Esophagus squamous epithelium (tissue), 5 donors: ENCODE measurements at places on chromosomes 3 and 15.

DNA sequence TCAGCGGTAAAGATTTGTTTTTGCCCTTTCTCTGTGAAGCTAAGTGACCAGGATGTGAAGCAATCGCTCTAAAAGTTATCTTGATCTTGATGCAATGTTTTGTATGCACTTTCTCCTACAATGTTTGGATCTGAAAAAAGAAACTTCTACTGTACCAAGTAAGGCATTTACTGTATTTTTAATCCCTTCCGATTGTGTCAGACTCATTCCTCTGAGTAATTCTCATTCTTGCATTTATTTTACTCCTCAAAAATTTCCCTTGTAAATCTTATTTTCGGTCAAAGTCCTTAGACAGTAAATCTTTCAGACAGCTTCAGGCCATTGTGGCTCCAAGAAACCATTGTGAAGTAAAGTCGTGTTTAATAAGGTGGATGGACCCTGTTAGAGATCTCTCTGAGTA is 141.9 kb downstream of the TP63 start:
- DNase-seq: no peak

- DNase-seq: no peak
Measured at GRCh38 chr15:34793071-34793470, 2.3 kb downstream of the ACTC1 start.

DNA sequence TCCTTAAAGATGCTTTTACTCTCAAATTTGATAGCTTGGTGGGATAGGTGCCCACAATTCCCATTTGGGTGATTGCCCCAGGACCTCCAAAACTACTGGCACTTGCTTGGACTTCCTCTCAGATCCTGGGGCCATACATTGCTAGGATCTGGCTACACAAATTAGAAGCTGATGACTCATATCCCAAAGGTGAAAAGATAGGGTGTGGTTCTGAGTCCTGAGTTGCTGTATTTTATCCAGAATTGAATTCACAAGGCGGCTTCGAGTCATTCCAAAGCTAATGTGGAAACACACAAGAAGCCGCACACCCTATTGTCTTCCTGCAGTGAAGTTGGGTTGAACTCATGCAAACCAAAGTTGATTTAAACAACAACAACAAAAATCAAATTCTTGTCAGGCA is 53.4 kb downstream of the DUT start:
- no peak for DNase-seq

- DNase-seq: no peak
Measured at GRCh38 chr15:52716536-52716935, 37.3 kb upstream of the ATOSA start.

DNA sequence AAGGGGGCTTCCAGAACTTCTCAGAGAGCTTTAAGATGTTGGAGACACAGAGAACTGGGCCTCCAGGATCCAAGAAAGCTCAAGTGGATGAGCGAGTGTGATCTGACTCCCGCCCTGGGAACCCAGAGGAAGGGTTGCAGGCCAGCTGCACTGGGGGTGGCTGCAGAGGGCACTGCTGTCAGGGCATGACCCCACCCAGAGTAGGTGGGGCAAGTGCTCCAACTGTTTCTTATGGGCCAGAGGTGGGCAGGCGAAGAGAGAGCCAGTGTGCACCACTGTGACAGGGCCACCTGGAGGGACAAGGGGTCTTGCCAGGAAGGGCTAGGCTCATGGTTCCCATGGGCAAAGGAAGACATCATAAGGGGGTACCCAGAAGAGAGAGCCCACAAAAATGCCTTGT is 48.8 kb downstream of the EXOG start:
- no peak for DNase-seq

GRCh38 chr3:102741105-102741504 is 306.3 kb downstream of the ZPLD1 start:
- DNase-seq: no peak

DNA sequence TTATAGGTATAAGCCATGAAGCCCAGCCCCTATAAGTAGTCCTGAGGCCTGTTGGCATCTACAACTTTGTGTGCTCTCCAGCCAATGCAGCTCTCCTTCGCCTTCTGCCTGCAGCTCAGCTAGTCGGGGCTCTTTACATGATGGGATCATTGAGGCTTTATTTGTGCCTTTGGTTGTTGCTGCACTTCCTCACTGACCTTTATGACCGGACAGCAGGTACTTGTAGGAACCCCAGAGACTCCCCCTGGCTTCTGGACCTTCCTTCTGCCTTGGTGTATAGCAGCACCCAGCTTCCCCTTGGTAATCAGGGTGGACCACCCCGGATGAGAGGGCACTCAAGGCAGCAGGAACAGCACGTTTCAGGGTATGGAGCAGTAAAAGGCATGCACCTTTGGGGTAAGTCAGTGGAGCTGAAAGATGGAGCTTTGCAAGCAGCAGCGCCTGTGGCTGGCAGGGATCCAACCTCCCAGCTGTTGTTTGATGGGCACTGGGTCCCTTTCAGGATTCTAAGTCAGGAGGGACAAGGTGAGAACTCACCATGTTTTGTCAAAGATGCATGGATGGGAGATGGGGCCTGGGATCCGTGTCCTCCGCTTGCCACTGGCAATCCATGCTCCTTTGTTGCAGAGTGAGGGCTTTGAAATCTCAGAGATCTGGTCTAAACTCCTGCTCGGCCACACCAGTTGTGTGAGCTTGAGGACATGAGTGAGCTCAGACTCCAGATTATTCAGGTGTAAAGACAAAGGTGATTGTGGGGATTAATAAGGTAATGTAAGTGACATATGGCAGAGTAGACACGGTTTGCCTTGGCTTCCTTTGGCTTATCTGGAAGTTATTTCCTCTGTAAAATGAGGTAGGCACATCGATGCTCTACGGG is 65.1 kb upstream of the KLF13 start:
- DNase-seq: no peak

GRCh38 chr15:58696738-58697137 is 52.8 kb downstream of the ADAM10 start:
- no peak for DNase-seq

DNA sequence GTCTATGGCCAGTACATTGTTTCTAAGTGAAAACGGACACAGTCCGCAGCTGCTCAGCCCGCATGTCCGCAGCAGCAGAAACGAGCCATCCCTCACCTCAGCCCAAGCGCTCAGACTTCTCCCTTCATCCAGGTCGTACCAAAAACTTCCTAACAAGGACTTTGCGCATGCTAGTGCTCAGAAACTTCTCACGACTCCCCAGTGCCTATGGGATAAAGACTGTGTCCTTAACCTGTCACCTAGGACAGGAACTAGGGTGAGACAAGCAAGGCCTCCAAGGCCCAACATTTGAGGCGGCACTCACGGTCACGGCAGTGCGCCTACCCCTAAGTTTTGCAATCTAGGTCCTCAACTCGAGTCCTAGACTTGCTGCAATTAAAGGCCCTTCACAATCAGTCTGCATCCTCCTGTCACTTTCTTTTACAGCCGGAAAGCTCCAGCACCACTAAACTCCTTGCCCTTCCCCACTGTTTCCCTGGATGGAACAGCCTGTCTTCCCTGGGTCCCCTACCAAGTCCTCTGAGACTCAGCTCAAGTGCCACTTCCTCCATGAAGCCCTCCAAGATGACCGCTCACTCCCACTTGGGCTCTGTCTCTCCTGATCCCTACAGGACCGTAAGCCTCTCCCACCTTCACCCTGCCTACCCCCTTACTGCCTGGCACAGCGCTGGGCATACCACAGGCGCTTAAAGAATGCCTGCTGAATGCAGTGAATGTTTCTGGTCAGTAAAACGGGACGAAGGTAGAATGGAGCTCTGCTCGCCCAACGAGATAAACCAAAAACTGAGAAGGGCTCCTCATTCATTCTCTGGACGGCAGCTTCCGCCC is 1.2 kb downstream of the CLN6 start:
- DNase-seq: no peak

DNA sequence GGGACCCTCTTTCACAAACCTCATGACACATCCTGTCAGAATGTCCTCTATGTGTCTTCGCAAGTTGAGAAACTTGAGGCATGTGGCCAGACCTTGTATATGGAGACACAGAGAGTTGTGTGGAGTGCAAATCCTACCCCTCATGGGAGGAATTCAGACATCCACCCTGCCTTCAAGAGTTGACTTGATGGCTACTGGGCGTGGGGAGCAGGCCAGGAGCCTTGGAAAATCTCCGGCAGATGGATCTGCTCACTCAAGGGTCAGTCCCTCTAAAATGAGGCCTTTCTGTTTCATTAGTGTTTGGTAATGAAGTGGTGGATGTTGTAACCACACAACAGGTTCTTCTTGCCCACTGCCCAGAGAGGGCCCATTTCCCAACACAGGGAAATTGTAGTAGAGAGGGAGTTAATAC is 79.0 kb downstream of the ASB7 start:
- no peak for DNase-seq

DNA sequence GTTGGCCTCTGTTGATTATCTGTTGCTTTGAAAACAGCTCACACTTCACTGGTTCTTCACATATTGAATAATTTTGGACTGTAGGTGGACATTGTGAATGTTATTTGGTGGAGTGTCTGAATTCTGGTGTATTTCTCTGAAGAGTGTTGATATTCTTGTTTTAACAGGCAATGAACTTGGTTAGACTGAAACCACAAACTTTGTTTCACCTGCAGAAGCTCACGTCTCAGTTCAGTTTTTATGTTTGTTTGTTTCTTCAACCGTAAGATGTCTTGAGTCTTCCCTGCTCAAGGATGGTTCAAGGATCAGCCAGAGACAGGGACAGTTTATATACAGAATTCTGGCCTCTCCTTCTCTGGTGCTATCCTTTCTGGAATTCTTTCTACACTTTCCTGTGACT is 43.6 kb downstream of the C3orf20 start:
- no peak for DNase-seq

DNA sequence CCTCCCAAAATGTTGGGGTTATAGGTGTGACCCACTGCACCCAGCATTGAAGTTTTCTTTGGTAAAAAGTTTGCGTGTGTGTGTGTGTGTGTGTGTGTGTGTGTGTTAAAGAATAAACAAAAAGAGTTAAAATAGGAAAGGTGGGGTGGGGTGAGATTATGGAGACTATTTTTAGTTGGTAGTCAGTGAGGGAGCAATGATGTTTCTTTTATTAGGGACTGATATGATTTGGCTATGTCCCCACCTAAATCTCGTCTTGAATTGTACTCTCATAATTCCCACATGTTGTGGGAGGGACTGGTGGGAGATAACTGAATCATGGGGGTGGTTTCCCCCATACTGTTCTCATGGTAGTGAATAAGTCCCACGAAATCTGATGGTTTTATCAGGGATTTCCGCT is 92.2 kb downstream of the CGNL1 start:
- DNase-seq: no peak

GRCh38 chr3:4983739-4984510 is 4.7 kb downstream of the BHLHE40 start:
- DNase-seq: peak; percentile 62

DNA sequence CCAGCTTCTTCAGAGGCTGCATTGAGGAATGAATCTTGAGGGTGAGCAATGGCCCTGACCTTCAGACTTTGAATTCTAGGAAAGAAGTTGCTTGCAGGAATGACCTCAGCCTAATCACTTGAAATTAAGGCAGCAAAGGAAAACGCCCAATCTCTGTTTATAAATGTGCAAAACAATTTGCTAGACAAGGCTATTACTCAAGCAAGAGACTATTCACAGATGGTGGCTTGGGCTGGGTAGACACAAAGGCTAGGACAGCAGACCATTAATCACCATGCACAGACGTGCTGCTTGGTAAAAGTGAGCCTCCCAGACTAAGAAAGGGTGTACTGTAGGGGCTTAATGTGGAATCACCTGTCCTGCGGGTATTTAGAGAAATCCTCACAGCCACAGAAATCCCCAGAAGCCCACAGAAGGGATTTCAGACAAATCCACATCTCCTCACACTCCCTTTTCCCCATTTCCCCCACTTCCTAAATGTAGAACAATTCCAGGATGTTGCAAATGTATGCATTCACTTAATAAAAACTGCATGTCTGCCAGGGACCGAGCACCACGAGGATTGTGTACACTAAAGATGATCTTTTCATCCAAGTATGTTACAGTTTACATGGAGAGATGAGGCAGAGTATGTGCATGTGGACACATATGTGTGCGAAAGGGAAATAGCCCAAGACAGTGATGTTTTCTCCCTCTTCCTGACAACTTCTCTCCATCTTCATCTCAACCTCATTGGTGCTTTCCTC is 259.5 kb downstream of the THSD4 start:
- no peak for DNase-seq

DNA sequence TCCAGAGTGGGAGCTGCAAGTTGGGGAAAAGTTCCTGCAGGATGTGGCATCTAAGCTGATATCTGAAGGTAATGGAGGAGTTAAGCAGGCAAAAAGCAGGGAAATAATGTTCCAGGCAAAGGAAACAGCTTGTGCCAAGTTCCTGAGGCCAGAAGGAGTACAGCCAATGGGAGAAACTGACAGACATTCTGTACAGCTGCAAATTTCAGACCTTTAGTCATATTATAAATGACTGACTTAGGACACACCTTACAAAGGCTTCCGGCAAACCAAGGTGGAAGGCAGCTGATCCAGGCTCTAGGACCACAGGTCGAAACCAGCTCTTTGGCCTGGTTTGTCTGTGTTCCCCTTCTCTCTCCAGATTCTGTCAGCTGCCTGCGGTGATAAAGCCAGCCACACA is 9.3 kb downstream of the WWTR1 start:
- no peak for DNase-seq

- DNase-seq: no peak
Measured at GRCh38 chr3:186035277-186035676, 73.6 kb downstream of the ETV5 start.

DNA sequence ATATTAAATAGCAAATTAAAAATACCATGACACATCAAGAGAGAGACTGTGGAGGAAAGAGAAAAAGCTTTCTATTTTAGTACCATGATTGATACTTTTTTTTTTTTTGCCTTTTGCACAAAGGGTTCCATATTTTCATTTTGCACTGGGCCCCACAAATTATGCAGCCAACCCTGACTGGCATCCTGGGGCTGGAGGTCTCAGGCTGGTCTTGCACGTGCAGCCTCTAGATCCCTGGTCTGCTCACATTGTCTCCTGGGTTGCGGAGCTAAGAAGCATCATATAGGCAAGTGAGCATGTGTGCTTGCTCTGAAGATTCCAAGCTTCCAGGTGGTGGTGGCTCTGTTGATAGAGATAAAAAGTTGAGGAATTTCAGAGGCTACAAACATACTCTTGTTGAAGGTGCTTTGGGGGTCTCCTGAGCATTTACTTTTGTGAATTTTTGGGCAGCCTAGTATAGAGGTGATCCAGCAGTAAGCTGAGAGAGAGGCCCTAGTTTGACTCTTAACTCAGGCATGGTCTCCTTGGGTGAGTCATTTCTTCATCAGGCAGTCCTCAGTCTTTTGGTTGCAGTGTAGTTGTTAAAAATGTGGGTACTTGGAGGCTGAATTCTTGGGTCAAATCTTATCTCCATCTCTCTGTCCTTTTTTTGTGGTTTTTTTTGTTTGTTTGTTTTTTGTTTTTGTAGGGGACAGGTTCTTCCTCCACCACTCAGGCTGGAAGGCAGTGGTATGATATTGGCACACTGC is 31.3 kb downstream of the SMAD3 start:
- no peak for DNase-seq
